ENCODE measurements at places on chromosomes 7 and 10.

DNA sequence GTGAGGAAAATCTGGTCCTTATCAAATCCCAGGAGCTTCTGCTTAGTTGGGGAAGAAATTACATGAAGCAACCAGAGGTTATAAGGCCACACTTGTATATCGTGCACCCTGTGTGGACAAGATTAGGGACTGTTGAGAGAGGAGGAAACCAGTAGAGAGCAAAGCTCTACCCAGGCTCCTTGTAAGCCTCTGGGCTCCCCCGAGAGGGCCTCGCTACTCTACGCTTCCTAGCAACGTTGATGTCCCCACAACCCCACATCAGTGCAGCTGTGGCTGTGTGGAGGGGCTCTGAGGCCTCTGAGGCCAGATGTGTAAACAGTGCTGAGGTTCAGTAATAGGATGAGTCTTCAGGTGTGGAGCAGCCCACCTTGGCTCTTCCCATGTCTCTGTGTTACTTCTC is 16.0 kb downstream of the HIF1AN start:
- no peak for DNase-seq

DNA sequence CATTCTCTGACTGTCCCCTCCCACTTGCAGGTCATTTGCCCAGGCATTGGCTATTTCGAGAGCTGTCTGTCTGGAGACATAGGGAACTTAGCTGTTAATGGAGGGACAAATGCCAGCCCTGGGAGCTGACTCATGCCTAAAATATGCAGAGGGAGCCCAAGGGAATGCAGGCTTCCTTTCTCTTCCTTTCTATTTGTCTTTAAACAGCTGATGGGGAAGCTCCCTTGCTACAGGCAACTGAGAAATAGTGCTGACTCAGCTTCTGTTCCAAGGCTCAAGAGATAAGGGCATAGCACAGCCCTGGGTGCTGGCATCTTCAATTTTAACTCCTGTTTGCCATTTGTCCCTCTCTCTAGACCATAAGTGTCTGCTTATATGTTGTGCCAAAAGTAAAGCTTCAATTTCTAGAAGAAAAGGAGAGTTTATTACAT is 82.7 kb upstream of the C1GALT1 start:
- peak; percentile 84 for DNase-seq

DNA sequence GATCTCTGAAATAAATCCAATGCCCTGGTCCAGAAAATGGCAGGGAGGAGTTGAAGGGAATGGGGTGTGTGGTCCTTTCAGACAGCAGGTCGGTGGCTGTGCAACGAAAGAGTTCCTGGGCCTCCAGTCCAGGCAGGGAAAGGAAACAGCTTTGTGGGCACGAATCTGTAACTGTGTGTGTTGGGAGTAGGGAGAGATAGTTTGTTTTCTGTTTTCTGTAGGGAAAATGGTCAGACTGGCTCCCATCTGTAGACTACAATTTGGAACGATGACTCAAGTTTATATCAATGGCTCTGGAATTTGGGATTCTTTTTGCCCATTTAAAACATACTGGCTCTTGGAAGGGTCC is 2.6 kb upstream of the HOXA9 start:
- no peak for DNase-seq

- DNase-seq: no peak
Measured at GRCh38 chr10:15444105-15445005, 73.3 kb upstream of the FAM171A1 start.

DNA sequence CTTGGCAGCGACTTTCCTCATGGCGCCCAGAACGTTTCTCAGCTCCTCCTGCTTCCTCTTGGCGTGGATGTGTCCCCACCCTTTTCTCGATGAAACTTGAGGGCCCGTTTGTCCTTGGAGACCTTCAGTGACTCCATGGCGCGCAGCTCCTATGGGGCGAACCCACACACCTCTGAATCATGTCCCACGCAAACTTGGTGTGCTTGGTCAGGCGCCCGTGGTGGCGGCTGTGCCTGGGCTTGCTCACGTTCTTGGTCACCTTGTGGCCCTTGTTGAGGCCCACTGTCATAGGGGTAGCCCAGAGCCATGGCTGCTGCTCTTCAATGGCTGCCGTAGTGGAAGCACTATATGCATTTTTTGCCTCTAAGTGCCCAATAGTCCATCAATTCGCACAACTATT is 117.5 kb upstream of the FOXP2 start:
- DNase-seq: no peak

DNA sequence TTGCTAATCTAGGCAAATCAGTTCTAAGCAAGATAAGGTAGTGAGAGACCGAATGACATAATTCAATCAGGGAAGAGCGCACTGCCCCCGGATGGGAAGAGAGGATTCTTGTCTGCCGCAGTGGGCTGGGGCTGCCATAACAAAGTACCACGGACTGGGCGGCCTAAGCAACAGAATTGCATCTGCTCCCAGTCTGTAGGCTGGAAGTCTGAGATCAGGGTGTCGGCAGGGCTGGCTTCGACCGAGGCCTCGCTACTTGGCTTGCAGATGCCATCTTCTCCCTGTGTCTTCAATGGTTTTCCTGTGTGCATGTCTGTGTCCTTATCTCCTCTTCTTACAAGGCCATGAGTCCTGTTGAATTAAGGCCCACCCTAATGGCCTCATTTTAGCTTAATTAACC is 59.7 kb upstream of the TMEM72 start:
- no peak for DNase-seq

GRCh38 chr10:77511498-77512218 is 126.0 kb downstream of the KCNMA1 start:
- no peak for DNase-seq

GRCh38 chr7:120402801-120403200 is 129.8 kb downstream of the KCND2 start:
- no peak for DNase-seq

DNA sequence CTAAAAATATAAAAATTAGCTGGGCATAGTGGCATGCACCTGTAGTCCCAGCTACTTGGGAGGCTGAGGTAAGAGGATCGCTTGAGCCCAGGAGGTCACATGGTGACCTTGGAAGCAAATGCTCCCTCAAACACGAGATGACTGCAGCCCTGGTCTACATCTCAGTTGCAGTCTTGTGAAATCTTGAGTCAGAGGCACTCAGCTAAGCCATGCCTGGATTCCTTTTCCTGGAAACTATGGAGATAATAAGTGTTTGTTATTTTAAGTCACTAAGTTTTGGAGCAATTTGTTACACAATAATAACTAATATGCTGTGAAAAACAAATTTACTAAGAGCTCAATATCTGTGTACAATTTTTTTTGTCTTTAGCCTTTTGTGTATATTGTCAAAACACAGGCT is 284.3 kb upstream of the KAT6B start:
- DNase-seq: no peak

DNA sequence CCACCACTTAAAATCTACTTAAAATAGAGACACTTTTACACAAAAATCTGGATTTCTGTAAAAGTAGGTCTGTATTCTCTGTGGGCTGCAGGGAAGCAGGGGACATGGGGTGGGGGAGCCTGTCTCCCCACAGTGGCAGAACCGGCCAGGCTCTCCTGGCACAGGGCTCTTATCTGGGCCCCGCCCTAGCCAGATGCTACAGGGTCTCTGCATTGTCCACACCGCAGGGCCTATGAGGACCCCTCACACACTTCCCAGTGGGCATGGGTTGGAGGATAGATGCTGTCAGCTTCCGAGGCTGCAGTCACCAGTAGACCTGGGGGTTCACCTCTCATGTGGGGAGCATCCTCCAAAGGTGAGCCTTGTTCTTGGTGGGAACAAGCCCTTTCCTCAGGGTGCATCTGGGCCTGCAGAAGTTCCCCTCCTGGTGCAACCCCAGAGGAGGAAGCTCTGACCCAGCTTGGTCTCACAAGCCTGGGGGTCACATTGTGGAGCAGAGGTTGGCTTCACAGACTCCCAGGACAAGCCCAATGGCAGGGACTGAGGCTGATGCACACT is 15.4 kb upstream of the MYL7 start:
- no peak for DNase-seq

DNA sequence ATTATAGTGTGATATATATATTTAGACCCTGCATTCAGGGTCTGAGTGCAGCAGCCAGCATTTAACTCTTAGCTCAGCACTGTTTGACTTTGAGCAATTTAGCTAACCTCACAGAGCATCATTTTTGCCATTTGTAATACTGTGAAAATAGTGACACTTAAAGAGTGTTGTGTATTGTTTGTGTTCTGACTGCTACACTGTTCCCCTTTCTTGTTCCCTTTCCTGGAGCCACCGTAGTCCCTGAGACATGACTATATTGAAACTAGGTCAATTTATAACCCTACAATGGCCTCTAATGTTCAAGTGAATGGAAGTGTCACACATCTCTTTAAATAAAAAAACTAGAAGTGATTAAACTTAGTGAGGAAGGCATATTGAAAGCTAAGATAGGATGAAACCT is 20.3 kb upstream of the CD36 start:
- DNase-seq: no peak

DNA sequence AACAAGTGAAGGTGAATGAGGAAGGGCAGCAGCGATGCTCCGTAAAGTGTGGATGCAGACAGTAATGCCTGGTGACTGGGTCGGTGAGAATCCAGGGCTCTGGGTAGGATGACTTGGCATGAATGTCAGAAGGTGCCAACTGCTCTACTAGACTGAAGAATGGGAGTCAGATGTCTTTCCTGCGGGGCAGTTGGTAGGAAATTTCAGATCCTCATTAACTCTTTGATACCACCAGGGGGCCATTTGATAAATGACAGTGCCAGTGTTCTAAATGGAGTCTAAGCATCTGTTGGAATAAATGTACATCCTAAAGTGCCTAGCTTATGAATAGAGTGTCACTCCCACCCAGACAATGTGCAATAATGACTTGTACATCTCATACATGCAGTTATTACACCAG is 462.0 kb downstream of the GRM8 start:
- DNase-seq: no peak

- DNase-seq: no peak
Measured at GRCh38 chr10:92103376-92104090, 180.0 kb downstream of the BTAF1 start.

GRCh38 chr10:35208949-35209613 is 82.4 kb downstream of the CREM start:
- no peak for DNase-seq

DNA sequence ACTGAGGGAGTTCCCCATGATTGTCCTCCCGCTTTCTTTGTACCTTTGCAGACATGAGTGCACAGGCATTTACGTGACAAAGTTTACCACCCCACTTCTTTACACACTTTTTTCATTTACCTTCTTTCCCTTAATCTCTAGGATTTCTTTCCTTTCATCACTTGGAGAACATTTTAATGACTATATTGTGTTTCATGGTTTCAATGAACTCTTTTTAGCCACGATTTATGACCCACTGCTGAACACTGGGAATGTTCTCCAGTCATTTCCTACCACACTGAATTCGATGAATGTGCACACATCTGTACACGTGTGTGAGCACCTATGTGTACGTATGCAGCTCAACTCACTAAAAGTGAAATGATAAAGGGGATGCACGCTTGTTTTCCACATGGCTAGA is 371.7 kb upstream of the IGFBP3 start:
- DNase-seq: no peak

GRCh38 chr7:54738737-54739136 is 20.3 kb downstream of the SEC61G start:
- DNase-seq: no peak

DNA sequence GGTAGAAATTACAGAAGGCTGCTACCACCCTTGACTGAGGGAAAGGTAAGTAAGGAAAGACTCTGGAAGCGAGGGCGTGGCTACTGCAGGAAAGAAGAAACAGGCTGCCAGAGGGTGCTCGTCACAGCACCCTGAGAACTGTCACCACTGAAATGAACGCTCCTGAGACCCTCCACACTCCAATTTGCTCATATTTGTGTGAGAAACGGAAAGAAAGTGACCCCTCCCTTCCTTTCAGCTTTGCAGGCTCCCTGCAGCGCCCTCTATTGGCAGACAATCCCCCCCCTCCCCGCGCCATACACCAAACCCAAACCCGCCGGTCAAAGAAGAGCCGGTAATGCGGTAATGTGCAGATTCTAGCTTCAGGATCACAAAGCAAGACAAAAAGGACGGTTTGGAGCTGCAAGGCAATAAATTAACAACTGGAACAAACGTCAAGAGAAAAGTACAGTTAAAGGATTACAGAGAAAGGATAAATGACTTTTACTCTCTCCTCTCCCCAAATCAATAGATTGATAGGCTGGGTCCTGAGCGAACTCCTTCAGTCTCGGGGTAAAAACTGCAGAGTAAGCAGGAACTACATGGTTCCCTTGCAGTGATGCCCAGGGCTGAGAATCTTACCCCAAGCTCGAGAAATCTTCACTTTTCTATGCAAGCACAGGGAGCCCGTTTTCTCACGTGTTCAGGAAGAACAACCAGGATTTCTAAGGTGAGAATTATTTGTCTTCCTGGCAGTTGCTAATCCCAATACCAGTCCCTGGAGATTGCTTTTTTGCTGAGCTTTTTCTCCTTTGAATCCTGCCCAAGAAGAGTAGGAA is 47.6 kb downstream of the STEAP1B start:
- peak; percentile 57 for DNase-seq

DNA sequence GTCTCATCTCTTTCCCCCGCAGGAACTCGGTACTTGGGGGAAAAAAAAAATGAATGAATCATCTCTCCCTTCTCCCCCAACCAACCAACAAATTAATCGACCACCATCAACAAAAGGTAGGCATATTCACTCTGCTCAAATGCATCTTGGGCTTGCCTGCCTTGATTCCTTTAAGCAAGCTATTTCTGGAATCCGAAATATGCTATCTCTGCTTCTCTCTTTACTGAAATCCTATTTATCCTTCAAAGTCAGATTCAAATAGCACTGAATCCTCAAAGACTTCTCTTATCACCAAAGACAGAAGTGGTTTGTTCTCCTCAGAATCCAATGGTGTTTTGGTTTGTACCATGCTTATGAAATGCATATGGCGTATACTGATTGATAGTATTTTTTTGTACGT is 49.6 kb upstream of the TPK1 start:
- no peak for DNase-seq

GRCh38 chr7:147235645-147236382 is 1119.2 kb downstream of the CNTNAP2 start:
- no peak for DNase-seq

DNA sequence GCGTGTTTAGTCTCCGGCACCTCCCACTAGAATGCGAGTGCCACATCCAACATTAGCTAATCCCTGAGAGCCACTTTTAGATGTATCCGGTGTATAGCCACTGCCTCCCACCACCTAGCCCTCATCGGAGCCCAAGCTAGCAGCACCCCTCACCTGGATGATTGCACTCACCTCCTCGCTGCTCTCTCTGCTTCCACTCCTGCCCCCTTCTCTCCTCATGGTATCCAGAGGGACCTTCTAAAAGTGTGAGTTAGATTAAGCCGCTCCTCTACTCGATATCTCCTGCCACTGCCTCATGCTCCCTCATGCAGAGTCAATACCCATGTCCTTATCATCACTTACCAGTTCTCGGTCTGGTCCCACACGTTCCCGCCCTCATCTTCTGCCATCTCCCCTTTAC is 125.3 kb downstream of the RAB11FIP2 start:
- DNase-seq: no peak

- peak; percentile 20 for DNase-seq
Measured at GRCh38 chr7:39594988-39595620, 28.3 kb upstream of the RALA start.

- no peak for DNase-seq
Measured at GRCh38 chr10:119364645-119365600, 157.6 kb downstream of the GRK5 start.

All from heart right ventricle (tissue), 16 donors.